Muscle of arm (tissue), 14 donors: ENCODE measurements at places on chromosomes 4 and X.
A peak's percentile ranks its signal among the peaks of the same experiment; 100 is the strongest.

GRCh38 chr4:75643651-75644050, 13.3 kb upstream of the CDKL2 start:
- DNase-seq = no peak

DNA sequence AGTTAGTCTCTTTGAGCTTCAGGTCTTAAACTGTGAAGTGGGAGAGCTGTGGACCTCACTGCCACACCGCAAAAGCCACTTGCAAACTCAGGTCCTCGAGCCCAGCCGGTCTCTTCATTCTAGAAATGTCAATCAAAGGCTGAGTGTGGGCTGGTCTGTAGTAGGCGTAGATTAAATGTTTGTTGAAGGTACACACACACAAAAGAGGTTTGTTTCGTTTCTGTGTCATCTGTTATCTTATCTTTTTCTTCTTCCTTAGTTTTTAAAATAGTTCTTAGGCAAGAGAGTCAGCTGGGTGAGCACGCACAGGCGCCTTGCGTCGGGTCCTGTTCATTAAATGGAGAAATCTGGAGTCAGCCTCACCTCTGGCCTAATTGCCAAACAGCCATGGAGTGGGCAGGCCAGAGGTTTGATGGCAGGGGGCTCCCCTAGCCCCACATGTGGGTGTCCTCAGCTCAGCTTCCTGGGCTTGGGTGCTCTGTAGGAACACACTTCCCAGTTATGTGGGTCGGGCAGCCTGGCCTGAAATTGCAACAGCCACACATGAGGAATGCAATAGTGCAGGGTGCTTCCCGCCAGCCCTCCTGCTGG, 836 bp upstream of the PSAPL1 start:
- DNase-seq = no peak

GRCh38 chr4:113020966-113021365, 28.5 kb upstream of the ANK2 start:
- peak; percentile 35 for DNase-seq

DNA sequence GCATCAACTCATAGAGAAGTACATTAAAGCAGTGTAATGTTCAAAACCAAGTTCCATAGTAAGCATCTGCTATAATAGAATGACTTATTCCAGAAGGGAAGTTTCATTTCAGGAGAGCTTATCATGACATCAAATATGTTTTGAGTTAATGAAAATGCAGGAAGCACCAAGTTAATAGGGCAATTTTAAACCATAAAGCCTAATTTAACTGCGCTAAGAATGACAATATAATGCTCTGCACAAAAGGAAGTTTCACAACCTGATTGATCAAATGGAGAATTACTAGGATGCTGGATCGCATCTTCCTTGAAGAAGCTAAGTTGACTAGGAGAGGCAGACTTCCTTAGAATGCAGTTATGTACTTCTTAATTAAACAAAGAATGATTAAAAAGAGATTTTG, 416.9 kb upstream of the MAGEB2 start:
- no peak for DNase-seq

DNA sequence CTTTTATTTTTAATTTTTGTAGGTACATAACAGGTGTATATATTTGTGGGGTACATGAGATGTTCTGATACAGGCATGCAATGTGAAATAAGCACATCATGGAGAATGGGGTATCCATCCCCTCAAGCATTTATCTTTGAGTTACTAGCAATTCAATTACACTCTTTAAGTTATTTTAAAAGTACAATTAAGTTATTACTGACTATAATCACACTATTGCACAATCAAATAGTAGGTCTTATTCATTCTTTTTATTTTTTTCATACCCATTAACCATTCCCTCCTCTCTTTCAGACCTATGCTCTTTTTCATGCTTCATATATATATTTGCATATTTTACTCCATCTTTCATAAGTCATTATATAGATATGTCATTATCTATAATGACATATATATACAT, 93.3 kb downstream of the MAGEB5 start:
- no peak for DNase-seq

- DNase-seq = no peak
These were observed 548.1 kb downstream of the PACRGL start for GRCh38 chr4:21248331-21248730.

DNA sequence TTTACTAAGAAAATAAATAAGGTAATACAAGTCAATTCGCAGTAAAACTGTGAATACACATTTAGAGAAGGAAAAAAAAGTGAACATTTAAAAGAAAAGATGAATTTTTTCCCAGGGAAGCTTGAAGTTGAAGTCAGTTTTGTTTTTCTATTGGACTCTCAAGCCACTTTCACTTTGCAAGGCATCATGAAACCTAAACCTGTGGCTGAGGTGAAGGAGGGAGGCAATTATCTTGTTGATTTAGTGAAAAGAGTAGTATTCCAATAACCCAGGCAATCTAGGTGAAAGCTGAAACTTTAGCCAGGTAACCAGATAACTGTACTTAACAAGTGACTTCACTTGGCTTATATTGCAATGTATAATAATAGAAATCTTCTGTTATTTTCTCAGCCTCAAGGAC, 138.6 kb downstream of the HDX start:
- DNase-seq = no peak

- no peak for DNase-seq
These were observed 3.6 kb downstream of the SLC10A6 start for GRCh38 chr4:86845593-86845992.

GRCh38 chr4:48100256-48100655, 33.8 kb downstream of the TXK start:
- DNase-seq = no peak

GRCh38 chr4:54764476-54764875, 106.7 kb downstream of the KIT start:
- DNase-seq = no peak

- DNase-seq = no peak
These were observed 20.6 kb downstream of the ZDHHC9 start for GRCh38 chrX:129823115-129823514.

DNA sequence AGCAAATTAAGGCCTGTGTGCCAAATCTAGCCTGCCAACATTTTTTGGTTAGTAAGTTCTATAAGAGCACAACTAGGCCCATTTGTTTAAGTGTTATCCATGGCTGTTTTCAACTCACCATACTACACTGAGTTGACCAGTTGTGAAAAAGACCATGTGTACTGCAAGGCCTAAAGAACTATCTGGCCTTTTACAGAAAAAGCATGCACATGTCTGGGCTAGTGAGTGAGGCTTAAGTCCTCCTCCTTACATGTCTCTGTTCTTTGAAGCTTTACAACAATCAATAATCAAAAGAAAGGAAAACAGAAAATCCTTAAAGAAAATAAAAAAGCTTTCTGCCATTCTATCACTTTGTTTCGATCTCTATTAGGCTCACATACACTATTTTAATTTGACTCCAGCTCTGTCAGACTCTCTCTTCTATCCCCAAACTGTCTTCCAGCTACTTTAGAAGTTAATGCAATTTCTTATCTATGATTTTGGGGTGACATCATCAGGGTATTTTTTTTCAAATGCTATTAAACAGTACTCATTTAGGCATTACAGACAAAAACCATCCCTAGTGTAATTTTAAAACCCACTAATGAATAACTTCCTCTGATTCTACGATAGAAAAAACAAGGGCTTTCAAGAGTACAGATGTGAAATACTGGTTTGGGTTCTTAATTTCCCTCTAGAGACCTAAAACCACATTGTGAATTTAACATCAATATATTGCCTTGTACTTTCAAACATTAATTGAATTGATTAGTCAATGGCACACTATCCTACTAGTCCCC, 161.8 kb downstream of the MAB21L2 start:
- no peak for DNase-seq

DNA sequence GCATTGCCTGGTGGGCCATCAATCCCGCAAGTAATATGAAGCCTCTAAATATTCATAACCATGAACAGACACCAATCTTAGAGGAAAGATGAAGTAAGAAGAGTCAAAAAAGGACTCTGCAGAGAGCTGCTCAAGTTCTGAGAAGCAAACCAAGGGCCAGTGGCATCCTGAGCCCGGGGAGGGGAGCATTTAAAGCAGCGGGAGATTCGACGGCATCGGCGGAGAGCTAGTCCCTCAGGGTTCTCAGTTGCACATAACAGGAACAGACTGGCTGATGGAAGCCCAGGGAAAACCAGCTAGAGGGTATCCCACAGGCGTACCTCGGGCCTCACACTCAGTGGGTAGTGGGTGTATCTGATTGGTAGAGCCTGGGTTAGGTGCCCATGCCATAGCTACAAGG, 4.9 kb upstream of the PNMA6E start:
- DNase-seq = no peak

- DNase-seq = no peak
These were observed 690.3 kb upstream of the FAM241A start for GRCh38 chr4:111454961-111455360.

DNA sequence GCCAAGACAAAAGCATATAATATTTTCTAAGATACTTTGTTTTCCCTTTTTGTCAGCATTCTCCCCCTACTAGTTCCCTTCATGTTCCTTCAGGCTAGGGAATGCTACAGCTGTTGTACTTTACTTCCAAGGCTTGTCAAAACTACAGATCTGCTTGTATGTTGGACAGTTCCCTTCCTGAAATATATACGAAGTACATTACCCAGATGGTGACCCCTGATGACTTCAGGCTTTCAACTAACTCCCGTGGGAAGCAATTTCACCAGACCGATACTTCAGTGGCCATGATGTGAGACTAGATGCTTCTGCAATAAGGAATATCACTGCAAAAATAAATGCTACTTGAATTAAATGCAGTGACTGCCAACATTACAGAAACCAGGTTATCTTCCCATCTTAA, 332.8 kb downstream of the SH2D1A start:
- DNase-seq = peak; percentile 2

DNA sequence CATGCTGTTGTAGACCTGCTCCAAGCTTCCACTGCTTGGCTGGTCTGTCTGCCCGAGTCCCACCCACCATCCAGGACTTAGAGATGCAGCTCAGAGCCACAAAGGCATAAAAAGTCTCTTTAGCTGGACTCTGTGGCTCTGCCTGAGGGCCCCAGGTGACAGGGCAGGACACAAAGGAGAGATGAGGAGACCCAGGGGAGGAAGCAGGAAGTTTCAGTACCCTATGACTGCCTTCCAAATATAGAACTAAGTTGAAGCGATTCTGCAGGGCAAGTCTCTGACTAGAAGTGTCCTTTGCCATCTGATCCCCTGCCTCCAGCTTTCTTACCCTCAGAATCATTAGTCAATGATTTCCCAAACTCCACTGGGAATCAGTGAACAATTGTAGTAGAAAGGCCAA, 11.2 kb upstream of the CXCR3 start:
- no peak for DNase-seq

DNA sequence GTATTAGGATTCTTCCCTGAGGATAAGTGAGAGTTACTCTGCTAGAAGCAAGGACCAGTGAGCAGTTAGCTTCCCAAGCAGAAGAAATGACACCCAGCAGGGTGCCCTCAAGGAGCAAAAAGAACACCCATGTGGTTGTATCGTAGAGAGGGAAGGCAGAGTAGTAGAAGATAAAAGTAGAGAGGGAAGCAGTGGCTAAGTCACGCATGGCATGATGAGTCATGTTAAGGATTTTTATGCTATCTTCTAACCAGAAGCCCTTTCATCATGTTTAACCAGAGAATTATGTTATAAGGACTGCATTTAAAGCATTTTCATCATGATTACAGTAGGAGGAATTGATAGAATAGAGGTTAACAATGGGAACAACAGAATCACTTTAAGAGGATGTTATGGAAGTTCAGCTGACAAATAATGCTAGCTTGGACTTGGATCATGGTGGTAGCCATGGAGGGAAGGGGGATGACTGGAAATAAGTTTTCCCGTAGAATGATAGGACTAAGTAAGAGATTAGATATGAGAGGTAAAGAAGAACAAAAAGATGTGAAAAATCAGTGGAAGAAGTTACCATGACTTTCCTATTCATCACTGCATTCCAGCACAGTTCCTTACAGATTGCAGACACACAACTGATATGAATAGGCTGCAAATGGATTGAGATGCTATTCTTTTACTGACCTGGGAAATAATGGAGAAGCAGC, 383.5 kb upstream of the INTU start:
- no peak for DNase-seq

DNA sequence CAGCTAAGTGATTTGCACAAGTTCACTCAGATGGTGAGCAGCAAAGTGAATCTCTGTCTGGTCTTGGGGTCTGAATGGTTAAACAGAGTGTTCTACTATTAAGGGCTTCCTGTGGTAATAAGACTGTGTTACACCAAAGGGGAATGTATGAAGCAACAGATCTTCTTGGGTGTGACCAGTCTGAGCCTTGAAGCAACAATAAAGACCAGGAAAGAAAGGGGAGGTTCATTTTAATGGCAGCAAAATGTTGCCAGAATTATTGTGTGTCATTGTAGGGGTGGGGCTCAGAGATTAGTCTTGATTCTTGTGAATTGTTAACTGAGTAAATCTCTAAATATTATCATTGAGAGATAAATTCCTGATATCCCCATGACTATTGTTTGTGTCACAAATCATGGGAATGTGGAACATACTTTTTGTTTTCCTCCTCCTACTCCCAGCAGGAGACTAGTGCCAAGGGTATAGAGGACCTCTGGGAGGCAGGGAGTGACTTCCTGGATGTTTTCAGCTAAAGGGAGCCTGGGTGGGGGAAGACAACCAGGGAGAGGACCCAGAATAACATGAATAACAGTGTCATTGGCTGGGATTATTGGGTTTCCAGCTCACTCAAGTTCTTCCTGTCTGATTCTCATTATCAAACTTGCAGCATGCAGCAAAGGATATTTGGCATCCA, 141.4 kb upstream of the PAK3 start:
- DNase-seq = no peak

DNA sequence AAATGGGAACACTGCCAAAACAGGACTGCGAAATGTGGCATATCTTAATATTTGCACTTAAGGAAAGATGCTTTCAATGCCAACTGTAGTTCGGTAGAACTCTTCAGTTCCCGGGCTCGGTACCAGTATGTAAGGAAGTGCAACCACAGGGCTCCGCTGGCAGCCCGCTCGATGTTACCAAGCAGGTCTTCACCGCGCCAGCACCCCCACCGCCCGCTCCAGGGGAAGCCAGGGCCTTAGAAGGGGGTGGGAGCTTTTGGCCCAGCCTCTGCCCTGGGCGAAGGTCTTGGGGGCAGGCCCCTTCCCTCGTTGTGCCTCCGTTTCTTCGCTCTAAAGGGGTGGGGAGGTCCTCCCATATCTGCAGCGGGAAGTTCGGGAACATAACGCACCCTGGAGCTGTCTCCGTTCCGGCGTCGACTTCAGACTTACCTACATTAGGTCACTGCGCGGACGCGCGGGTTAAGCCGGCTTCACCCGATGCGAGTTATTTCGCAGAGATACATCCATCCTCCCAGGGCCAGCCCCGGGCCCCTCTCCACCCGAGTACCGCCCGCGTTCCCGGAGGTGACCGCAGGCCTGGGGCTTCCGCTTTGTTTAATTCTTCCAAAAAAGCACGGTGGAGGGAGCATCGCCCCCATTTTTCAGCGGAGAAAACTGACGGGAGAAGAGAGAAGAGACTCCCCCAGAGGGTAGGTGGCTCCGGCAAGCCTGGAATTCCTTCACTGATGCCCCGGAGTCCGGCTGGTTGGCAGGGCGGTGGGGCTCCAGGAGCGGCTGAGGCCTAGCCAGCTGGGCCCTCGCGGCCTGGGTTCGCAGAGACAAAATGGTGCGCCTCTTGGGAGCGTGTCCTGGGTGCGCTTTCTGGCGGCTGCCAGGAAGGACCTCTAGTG, 1.0 kb upstream of the HMX1 start:
- no peak for DNase-seq

GRCh38 chr4:13322681-13323101, 161.4 kb downstream of the RAB28 start:
- DNase-seq = no peak

- no peak for DNase-seq
These were observed 240.2 kb upstream of the ADAMTS3 start for GRCh38 chr4:72809208-72809607.
